Epithelial cell of proximal tubule (primary cell): ENCODE measurements at places on chromosomes 5 and 9.
A peak's percentile ranks its signal among the peaks of the same experiment; 100 is the strongest.

DNA sequence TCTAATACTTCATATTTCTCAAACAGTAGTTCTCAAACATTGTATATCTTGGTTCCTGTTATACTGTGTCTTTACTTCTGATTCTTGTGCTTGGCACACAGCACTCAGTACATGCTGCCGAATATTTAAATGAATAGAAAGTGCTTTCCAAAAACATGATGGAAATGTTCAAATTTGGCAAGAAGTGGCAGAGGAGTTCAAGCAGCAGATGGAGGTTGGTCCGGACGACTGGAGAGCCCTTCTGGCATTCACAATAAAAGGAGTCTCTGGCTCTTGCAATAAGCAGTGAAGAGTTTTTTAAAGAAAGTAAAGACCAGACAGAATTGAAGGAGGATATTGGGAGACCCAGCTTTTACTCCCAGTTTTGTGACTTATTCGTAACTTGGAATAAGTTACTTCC lies 36.3 kb downstream of the TSTD2 start:
- no peak for DNase-seq

GRCh38 chr9:29514336-29514735 lies 1941.1 kb upstream of the C9orf72 start:
- no peak for DNase-seq

GRCh38 chr5:31921852-31922305 lies 252.2 kb downstream of the GOLPH3 start:
- peak; percentile 48 for DNase-seq

DNA sequence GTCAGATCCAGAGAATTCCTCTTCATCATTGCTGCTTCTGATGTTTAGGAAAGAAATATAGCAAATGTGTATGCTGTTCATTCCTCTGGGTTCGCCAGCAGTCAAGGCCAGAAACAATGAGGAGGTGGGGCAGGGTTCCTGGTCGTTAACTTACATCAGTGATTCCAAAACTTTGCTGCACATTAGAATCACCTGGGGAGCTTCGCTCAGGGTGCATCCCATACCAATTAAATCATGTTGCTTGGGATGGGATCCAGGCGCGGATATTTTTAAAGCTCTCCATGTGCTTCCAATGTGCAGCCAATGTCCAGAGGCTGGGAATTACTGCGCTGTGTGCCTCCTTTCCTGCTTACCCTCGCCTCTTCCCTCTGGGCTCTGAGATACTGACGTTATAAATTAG lies 227.9 kb upstream of the KLF9 start:
- DNase-seq = no peak

- DNase-seq = no peak
Observed at GRCh38 chr5:151357097-151357496, 9.7 kb upstream of the SLC36A2 start.

- DNase-seq = no peak
Observed at GRCh38 chr5:120052916-120053828, 410.9 kb upstream of the PRR16 start.

DNA sequence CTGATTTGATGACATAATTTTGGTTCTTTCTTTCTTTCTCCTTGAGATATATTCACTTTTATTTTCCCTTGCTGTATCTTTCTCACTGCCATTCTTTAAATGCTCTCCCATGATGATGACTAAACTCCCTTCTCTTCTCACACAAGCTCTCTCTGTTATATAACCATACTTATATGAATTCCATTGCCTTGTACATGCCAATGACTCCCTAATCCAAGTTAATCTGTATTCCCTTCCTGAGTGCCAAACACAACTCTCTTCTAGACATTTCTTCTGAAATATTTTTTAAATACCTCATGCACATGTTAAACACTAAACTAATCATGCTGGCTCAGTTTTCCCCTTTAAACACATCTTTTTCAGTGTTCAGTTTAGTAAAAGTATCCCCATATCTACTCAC lies 62.2 kb upstream of the ST8SIA4 start:
- no peak for DNase-seq

GRCh38 chr9:33737811-33738606 lies 57.4 kb upstream of the PRSS3 start:
- DNase-seq = no peak

DNA sequence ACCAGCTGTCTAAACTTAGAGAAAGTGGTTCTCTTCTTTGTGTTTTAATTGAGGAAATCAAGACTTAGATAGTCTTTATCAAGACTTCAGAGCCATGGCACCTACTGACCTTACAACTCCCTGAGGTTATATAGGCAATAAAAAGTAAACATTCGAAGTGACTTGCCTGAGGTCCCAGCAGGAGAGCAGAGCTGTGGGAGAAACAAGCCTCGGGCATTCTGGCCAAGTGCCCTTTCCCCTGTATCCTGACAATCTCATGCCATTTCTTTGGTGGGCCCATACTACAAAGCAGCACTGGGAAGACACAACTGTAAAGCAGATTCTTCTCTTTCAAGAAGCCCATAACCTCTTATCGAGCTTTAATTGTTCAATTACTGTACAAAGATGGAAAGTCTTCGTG lies 23.1 kb downstream of the FREM1 start:
- no peak for DNase-seq

GRCh38 chr5:8247049-8247899 lies 378.3 kb downstream of the MTRR start:
- DNase-seq = no peak

- DNase-seq = no peak
Observed at GRCh38 chr9:35687306-35687705, 2.4 kb downstream of the TPM2 start.

DNA sequence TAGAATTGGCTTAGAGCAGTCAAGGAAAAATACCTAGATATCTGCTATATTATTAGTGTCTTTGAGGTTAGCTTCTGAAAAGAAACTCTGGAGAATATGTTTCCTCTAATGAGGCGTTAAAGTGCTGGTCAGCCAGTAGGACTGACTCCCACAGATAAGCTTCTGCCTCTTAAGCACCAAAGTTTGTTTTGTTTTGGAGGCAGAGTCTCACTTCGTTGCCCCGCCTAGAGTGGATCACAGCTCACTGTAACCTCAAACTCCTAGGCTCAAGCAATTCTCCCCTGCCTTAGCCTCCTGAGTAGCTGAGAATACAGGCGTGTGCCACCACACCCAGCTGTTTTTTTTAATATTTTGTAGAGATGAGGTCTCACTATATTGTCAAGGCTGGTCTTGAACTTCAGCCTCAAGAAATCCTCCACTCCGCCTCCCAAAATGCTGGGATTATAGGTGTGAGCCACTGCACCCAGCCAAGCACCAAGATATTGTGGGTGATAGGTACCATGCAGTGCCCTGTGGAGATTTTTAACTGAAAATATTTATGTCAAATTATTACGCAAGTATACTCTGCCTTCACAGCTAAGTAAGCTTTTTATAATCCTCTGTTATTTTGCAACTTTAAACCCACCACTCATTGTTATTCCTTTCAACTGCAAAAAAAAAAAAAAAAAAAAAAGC lies 24.7 kb upstream of the TMEM171 start:
- DNase-seq = no peak

GRCh38 chr9:87301371-87301770 lies 196.3 kb upstream of the DAPK1 start:
- DNase-seq = no peak

GRCh38 chr9:529731-530130 lies 311.8 kb upstream of the DMRT1 start:
- DNase-seq = no peak

GRCh38 chr5:154375329-154376008 lies 70.3 kb upstream of the SAP30L start:
- no peak for DNase-seq

GRCh38 chr5:117769877-117770276 lies 1195.3 kb upstream of the SEMA6A start:
- DNase-seq = no peak

- DNase-seq = no peak
Observed at GRCh38 chr9:105257809-105258208, 13.4 kb downstream of the SLC44A1 start.

DNA sequence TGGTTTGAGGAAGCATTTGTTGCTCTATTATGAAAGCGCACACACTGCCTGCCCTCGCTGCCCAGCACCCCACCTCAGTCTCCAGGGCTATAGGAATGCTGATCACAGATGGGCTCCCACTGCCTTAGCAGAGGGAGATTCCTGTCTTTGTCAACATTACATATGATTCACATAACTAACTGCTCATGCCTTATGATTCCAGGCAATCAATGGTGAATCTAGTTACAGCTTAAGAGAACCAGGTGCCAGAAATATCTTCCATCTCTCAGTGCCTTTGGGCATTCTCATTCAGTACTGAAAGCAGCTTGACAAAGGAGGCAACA lies 458.9 kb upstream of the C9orf72 start:
- DNase-seq = no peak

DNA sequence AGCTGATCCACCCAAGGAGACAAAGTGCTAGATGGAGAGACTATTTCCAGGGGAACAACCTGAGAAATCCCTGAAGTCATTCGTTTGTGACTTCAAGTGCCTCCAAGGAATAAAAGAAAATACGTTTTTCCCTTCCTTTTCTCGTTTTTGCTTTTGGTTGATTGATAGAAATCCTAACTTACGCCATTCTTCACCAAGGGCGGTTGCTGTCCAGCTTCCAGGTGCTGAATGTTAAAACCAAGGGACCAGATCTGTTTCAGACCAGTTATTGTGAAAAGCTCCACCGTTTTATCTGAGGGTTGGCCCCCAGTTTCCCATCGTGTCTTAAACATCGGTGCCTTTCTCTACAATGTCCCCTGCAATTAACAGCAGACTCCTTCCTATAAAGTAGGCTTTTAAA lies 600.7 kb upstream of the SGCD start:
- DNase-seq = no peak

DNA sequence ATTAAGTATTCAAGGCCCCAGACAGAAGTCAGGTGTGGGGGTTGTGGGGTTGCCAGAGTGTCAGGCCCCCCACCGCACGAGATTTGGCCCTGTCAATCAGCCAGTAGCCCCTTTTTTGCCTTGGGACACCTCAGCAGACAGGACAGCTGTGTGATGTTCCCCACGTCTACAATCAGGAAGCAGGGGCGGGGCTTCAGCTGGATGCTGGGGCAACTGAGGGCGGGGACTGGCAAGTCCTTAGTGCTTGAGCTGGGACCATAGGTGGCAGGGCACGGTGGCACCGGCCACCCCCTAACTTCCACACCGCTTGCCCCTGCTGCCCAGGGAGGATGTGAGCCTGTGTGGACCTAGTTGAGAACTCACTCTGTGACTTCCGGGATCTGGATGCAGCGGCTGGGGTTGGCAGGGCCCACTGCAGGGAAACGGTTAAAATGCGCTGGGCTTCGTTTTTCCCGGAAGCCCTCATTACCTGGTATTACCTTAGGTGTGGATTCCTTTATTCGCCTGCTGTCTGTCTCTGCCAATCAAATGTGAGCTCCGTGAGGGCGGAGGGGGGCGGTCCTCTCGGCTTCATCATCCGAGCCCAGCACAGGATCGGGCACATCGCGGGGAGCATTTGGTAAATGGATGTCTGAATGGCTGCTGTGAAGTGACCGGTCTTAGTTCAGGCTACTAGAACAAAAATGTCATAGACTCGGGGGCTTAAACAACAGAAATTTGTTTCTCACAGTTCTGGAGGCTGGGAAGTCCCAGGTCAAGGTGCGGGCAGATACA lies 7.5 kb upstream of the GTF3C5 start:
- DNase-seq = no peak
